ENCODE measurements at places on chromosomes 13 and 19.
A peak's percentile ranks its signal among the peaks of the same experiment; 100 is the strongest.

GRCh38 chr19:31903979-31904378 is 441.4 kb upstream of the ZNF507 start:
- no peak for DNase-seq

DNA sequence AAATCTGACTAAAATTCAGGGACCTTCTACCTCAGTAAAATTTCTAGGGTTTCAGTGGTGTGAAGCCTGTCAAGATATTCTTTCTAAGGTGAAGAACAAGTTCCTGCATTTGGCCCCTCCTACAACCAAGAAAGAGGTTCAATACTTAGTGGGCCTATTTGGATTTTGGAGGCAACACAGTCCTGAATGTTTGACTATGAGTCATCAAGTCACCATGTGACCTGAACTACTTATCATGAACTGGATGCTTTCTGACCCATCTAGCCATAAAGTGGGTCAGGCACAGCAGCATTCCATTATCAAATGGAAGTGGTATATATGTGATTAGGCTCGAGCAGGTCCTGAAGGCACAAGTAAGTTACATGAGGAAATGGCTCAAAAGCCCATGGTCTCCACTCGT is 163.0 kb upstream of the IRS2 start:
- DNase-seq, result no peak

- DNase-seq, result peak; percentile 47
Observed at GRCh38 chr13:42478531-42479156, 95.3 kb upstream of the TNFSF11 start.

DNA sequence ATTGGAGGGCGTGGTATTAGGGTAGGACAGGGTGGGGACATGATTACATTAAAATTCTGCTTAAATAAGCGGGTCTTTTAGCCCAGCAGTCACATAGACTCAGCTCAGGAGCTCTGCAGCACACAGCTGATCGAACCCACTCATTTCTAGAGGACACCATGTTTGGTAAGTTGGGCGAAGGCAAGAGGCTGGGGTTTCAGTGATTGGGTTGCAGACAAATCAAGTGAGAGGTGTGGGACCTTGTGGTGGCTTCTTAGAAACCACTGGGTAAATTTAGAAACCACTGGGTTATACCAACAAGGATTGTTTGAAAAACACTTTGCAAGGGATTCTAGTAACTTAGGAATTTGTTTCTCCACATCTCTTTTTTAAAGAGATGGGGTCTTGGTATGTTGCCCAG is at the start of gene LEUTX:
Gene LEUTX (plus strand): TSS at position 92 of the 400 bp plus-strand sequence. CDS start 67 bp downstream, at position 159.
- no peak for DNase-seq

DNA sequence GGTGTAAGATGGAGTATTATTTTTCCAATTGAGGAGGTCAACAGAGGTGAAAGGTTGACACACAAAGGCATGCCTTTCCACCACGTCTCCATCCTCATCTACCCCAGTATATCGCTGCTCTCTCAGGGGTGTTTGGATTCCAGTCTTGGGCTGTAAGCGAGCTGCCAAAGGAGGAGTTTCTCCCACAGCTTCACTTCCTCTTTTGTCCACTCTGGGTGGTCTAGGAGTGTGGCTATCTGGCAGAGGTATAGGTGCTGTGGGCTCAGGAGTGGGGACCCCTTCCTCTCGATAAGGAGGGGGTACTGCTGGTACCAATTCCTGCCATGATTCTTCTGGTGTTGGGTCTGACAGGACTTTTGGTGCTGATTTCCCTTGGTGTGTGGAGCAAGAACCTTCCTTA is 39.4 kb downstream of the ZNF846 start:
- no peak for DNase-seq
